ENCODE measurements at places on chromosomes 4 and X. TPM values are rescaled to one million over a fixed set of nuclear protein-coding genes. Genes with fewer than 3 reads are reported as not detected.

The GPR143 gene
- total RNA-seq: 58.2 TPM

The POLR2B gene
- 132 TPM for total RNA-seq

- DNase-seq: no peak
Observed at GRCh38 chr4:122588453-122589238, 32.2 kb downstream of the IL21 start.

DNA sequence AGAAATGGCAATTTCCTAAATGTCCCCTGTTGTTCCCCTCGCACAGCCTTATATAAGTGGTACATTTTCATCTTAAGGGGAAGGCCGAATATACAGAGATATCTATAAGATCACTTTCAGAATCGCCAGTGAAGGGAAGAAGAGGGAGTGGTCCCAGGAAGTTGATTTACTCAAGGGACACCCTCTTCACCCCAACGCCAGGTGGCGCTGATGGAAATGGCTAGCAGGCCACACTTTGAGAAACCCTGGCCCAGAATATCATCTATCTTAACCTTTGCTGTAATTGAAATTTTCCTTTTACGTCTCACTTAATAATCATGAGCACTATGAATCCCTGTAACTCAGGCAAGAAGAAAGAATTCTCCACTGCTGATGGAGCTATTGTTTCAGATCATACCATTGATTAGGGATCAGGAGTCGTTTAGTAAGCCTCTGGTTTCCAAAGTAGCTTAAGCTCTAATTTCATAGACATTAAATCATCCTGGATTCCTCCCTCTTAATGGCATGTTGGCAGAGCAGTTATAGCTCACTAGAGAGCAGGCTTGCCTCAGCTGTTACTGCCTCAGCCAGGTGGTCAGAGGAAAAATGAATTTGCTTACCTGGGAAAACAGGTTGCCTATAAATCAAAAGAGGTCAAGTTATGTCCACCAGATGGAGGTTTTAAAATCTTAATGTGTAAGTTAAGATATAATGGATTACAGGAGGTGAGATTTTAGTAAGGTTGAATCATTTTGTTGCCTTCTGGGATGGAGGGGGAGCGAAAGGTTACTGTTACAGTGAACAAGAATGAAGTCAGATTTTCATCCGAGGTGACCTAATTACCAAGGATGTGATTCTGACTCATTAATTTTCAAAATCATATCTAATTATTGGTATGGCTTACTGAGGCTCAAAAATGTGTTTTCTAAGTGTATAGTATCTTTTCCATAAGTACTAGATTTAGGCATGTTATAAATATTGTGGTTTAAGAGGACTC, 941.2 kb upstream of the TENM3 start:
- DNase-seq: peak; percentile 6

DNA sequence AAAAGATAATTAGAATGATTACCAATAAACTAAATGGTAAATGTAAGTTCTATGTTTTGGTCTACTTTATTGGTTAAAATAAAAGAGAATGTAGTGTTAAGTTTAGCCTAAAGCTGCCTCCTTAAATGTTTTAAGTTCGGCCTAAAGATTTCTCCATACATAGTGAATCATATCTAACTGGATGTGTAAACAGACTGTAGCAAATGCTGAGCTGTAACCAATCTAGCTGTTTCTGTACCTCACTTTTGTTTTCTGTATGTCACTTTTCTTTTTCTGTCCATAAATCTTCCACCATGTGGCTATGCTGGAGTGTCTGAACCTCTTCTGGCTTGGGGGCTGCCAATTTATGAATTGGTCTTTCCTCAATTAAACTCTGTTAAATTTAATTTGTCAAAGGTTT, 121.2 kb downstream of the TBCK start:
- no peak for DNase-seq

DNA sequence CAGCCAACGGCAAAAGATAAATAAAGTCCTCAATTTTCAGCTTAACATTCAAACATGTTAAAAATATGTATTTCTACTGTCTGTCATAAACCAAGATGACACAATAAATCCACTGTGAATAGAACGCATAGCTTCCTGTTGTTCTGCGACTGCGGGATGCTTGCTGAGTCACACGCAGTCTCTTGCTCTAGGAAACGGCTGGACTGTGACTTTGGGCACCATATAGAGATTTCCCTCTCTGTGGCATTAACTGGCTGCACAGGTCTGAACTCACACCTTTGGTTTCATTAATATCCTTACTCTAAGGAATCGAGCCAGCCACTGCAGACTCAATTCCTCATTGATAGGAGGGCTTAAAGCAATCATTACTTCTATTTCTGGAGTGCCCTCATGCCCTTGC, 8.4 kb downstream of the BEND4 start:
- no peak for DNase-seq

GRCh38 chr4:159608436-159608835, 505.6 kb downstream of the RAPGEF2 start:
- DNase-seq: peak; percentile 70

DNA sequence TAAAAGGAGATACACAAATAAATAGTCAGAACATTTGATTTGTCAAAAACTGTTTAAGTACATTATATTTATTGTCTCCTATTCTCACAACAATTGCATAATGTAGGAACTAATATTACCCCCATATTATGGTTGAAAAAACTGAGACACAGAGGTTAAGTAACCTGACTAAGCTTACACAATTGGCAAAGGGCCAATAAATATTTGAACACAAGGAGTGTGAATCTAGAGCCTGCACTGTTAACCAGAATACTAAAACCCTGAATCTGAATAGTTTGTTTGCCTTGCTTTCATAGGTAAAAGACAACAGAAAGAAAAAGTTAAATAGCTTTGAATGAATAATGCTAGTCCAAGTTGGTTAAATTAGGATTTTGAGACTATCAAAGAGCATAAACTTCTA, 55.2 kb downstream of the IL13RA2 start:
- DNase-seq: peak; percentile 0

DNA sequence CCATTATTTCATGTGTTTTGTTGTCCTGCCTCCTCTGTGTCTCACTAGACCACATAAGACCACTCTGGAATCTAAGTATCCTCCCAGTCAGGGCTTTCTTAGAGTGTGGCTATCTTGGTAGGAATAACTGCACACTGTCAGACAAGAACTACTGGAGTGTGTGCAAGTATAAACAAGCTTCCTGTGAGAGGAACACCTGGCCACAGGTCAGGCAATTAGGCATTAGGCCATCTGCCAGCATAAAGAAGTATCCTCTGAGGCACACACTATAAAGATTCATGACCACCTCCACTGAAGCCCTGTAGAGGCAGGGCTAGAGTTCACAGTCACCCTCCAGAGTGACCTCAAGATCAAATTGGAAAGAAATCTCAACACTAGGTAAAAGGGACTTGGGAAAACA, 507.0 kb upstream of the PABPC4L start:
- no peak for DNase-seq

The VCX2 gene
- not detected for total RNA-seq

DNA sequence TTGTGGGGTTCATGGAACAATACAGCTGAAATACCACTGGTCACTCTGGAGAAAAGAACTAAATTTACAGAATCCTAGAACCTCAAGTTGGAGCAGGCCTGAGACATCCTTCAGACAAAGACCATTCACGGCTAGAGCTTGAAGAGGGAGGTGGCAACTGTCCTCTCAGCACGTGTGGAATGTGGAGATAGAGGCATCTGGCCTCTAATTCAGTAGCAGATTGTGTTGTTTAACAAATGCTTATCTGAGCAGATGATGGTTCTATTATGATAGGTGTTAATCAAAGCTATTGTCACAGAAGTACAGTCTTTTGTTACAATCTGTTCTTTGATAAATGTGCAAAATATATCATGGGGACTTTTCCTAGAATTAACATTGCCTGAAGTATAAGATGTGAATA, 121.7 kb upstream of the KCNIP4 start:
- no peak for DNase-seq

The PABPC1L2A gene
- total RNA-seq: not detected

DNA sequence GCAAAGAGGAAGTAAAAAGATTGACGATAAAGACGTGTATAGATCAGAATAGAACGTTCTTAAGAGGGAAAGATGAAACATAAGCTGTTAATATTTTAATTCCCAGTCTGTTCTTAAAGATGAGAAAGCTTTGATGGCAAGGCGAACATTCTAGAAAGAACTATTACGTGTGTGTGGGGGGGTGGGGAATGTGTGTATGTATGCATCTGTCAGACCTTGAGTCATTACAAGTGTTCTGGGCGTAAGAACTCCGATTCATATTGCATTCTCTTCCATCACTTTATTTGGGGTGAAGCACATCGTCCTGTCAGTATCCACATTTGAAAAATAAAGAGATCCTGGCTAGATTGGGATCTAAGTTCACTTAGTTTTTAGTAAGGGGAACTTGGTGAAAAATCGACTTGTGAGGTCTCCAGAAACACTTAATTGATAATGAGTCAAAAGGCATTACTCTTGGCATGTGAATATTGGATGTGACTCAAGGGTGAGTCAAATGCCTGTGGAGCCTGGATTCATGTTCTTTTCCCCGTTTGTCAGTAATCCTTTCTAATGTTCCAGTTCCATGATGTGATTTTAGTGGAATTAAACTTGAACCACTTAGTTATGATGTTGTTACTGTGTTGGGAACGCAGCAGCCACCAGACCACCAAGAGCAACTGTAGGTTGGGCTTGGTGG, 3.1 kb downstream of the SMS start:
- peak; percentile 91 for DNase-seq

The SPANXD gene
- total RNA-seq: not detected

The TMEM156 gene
- not detected for total RNA-seq

The IRS4 gene
- total RNA-seq: not detected

The CITED1 gene
- not detected for total RNA-seq

DNA sequence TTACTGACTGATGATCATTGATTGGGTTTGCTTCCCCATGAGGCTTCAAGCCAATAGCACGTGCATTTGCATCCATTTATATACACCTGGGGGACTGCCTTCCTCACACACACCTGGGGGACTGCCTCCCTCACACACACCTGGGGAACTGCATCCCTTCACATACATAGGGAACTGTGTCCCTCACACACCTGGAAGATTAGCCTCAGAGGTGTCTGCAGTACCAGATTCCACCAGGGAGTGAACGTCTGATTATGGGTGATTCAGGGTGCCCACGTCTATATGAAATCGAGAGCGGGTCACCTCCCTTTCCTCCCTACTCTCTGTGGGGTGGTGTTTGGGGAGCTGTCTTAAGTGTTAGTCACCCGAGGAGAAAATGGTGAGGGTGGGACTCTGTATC, 16.9 kb downstream of the CD99 start:
- no peak for DNase-seq

The GPR34 gene
- not detected for total RNA-seq

- no peak for DNase-seq
Observed at GRCh38 chrX:12138361-12139313, at the start of gene FRMPD4. Gene FRMPD4 (plus strand): TSS chrX:12138473. CDS start chrX:12138972, 499 bp downstream.

- no peak for DNase-seq
Observed at GRCh38 chr4:2434420-2434819, 15.7 kb downstream of the CFAP99 start.

- no peak for DNase-seq
Observed at GRCh38 chr4:180694875-180695274, 1548.3 kb upstream of the TENM3 start.

- no peak for DNase-seq
Observed at GRCh38 chr4:108054025-108054638, 64.4 kb downstream of the HADH start.

- DNase-seq: no peak
Observed at GRCh38 chr4:67207941-67208441, 337.3 kb downstream of the CENPC start.

- DNase-seq: peak; percentile 57
Observed at GRCh38 chr4:2968381-2968780, 5.0 kb downstream of the GRK4 start.

DNA sequence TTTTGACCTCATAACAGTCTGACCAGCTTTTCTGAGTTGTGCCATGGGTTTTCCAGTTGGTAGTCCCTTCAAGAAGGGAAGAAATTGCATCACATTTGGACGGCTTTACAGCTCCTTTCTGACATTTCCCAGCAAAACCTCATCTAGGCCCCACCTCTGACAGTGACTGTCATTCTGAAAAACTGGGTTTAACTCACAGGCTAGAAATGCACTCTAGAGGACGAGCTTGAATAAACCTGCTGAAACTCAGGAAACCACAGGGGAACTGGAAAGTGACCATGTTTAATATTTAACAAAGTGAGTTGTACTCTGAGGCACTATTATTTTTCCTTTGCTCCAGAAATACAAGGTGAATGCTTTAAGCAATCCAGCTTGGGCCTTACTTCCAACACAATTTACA, 434.3 kb upstream of the RASGEF1B start:
- DNase-seq: peak; percentile 99

DNA sequence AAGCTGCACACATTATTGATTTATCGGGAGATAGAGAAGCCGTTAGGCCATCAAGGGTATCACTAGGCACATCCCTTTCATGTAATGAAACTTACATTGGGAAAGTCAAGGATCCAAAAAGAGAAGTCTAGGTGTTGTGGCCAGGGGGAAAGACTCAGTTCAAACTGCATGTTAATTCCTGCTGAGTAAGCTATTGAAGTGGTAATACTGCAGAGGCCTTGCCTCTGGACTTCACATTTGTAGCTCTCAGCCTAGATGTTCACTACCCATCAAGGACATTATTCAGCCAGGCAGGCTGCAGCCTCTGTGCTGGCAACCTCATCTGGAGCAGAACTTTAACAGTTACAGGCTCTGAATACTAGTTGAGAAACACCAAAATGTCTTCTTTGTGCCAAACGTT, 2094.5 kb upstream of the AGA start:
- no peak for DNase-seq

The CCDC160 gene
- 3.0 TPM for total RNA-seq

The MSANTD1 gene
- total RNA-seq: 0.99 TPM

- DNase-seq: no peak
Observed at GRCh38 chrX:105820247-105820646, 2.1 kb upstream of the NRK start.

The FAM184B gene
- not detected for total RNA-seq

GRCh38 chr4:111268769-111269414, 646.0 kb upstream of the PITX2 start:
- peak; percentile 13 for DNase-seq

DNA sequence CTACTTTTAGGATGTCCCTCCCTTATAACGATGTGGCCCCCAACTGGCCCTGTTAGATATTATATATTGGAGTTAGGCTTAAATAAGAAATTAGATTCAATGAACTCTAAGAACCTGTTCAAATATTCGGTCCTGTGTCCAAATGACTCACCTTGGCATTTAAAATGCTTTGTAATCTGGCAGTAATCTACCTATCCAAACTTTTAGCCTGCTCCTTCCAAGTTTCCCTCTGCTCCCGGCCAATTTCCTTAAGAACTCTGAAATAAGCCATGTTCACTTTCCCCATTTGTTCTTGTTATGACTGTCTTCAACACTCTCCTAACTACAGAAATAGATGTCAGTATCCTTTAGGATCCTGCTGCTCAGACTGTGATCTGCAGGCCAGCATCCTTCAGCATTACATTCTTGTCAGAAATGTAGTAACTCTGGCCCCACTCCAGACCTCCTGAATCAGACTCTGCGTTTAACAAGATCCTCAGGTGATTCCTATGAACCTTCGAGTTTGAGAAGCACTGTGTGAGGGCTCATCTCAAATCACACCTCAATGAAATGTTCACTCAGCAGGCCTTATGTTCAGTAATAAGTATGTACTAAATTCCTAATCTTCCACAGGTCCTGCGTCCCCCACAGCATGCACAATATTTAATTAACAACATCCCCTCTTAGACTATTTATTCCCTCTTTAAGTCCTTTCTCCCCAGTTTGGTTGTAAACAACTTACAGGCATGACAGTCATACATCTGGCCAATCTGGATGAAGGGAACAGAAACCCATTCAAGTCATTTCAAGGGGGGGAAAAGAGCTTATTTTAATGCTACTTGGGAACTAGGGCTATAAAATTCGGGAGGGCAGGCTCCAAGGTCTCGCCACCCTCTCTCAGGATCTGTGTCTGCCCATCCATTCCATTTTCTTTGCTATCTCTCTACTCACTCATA, 3.0 kb downstream of the ATP8A1 start:
- peak; percentile 73 for DNase-seq

The SSX4 gene
- not detected for total RNA-seq

The RASSF6 gene
- total RNA-seq: 8.3 TPM

The USP17L20 gene
- not detected for total RNA-seq
